SW480 (cell line): ENCODE measurements at places on chromosomes 7 and 10.
A peak's percentile ranks its signal among the peaks of the same experiment; 100 is the strongest.

- DNase-seq: no peak
Observed at GRCh38 chr7:151410405-151411390, 860 bp upstream of the WDR86 start.

DNA sequence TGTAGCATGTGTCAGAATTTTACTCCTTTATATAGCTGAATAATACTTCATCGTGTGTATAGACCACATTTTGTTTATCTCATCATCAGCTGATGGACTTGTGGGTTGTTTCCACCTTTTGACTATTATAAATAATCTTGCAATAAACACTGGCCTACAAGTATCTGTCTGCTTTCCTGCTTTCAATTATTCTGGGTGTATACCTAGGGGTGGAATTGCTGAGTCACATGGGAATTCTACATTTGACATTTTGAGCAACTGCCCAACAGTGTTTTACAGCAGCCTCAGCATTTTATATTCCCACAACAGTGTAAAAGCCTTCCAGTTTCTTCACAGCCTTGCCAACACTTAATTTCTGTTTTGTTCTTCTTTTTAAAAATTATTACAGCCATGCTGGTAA is 200.3 kb upstream of the PRSS1 start:
- no peak for DNase-seq

GRCh38 chr7:23852135-23852534 is 142.1 kb downstream of the STK31 start:
- DNase-seq: no peak

GRCh38 chr10:77293773-77294172 is 343.8 kb downstream of the KCNMA1 start:
- no peak for DNase-seq

- DNase-seq: no peak
Observed at GRCh38 chr10:98030991-98031431, 590 bp upstream of the CRTAC1 start.

DNA sequence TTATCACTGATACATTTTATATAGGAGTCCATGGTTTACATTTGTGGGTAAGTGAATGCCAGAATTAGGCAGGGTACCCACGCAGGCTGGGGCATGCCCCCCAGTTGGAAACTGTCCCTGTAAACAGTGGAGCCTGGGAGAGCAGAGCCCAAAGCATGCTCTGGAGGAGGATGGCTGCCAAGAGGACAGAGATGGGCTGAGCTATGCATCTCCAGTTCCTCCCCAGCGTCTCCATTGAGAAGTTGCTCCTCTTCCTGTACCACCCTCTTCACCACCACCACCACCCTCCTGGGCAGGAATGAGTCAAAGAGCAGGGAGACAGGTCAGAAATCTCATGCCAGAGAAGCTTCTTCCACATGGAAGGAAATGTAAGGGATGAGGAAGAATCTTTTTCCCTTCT is 67.7 kb upstream of the KMT2E start:
- DNase-seq: no peak

GRCh38 chr7:64733550-64734240 is 60.5 kb upstream of the ZNF138 start:
- DNase-seq: peak; percentile 72

DNA sequence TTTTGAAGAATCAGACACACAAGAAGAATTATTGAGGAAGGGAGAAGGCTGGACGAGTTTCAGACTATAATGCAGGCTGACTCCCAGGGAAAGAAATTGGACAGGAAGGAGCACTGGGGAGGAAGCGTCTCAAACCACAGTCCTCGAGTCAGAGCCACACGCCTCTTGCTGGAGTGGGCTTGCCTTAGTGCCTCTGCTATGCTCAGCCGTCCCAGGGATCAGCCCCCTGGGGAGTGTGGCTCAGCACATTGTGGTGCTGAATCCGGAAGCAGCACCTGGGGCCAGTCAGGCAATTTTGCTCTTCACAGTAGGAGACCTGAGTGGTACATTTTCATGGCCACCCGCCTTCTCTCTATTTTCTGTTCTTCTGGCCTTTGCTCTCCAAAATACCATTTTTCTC is 67.4 kb upstream of the SLC35G1 start:
- no peak for DNase-seq

DNA sequence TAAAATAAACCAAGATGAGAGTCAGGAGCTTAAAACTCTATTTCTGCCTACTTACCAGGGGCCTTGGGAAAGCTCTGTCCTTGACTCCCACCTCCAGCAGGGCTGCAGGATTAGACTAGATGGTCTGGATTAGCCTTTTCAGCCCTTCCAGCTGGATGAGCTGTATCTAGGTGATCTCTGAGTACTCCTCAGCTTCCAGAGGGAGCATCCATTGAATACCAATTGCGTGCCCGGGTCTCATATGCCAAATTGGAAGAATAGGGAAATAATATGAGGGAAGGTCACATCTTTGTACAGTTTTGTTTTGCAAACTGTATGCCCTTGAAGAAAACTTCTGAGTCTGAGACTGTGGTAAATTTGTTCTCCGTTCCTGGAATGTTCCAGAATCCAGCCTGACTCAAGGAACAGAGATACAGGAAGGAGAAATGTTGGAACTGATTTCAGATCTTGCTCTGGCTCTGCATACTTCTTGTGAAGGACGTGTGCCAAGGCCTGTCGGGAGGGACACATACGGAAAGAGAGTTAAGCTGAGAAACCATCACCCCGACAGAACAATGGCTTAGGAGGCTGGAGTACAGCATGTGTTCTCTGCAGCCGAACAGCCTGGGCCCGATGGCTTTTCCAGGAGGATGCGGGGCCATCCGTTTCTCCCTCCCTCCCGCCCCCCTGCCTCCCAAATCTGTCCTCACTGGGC is 44.9 kb downstream of the MINDY4 start:
- no peak for DNase-seq

DNA sequence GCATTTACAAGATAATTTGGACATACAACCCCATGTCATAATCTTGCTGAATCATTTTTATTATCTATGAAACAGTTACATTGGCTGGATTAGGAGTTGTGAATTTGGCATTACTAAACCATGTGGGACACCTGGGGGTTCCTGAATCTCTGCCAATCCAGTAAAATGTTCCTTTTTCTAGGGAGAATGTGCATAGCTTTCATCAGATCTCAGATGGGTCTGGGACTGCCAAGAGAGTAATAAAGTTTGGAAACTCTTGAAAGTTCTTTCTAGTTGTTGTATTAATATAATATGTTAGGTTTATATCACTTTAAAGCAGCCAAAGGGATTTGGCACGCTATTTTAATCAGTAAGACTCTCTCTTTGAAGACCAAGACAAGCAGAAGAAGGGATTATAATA is 62.7 kb downstream of the SEMA3E start:
- DNase-seq: no peak

GRCh38 chr7:81031243-81031642 is 112.4 kb upstream of the SEMA3C start:
- no peak for DNase-seq

DNA sequence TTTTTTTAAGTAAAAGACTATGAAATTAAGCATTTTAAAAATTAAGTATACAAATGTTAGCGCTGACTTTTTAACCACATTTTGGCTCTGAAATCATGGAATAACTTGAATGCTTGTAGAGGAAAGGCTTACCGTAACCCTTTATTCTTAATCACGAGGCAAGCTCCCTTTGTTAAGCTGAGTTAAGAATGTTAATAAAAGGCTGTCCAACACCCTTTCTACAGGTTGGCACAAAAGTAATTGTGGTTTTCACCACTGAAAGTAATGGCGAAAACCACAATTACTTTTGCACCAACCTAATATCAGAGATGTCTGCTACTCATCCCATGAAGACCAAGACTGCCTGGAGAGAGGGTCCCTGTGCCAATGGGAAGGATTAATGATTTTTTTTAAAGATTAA is 70.6 kb downstream of the STK17A start:
- no peak for DNase-seq

- no peak for DNase-seq
Observed at GRCh38 chr10:49277973-49278372, 21.0 kb upstream of the C10orf71 start.

DNA sequence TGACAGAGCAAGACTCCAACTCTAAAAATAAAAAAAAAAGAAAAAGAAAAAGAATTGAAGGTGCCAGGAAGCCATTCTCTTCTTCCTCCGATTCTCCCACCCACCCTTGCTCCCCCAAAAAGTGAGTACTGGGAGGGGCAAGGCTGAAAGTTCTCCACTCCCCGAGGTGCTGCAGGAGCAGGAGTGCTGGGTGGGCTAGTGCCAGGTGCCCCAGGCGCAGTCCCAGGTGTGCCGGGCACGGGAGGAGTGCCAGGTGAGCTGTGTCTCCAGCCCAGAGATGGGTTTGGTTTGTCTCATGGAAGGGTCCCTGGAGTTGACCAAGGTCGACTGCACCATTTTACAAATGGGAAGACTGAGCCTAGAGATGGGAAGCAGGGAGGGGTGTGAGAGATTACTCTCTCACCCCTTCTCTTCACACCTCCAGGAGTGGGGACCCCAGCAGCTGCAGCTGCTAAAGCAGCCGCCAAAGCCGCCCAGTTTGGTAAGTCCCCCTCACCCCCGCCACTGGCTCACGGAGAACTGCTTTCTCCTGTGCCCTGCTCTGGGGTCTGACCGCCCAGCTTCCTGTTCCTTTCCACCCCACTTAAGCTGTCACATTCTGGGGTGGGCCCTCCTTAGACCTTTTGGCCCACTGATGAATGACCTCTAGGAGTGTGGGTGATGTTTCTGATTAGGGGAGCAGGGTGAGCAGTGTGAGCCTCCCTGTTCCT is 26.2 kb upstream of the LIMK1 start:
- DNase-seq: no peak
